ENCODE measurements at places on chromosomes 6 and 20.

DNA sequence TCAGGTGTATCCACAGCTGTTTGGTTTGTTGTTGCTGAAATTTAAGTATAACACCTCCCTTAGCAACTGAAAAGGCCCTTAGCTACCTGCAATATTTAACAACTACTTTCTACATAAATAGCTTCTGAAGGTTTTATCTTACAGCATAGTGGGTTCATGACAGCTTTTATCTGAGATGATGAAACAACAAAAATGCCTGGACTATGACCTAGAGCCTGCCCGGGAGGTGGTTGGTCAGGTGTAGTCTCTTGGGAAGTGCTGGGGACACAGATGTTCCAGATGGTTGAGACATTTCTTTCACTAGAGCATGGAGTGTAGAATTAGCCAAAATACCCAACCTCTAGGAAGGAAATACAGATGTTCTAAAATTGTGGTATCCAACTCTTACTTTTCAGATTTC is 705.4 kb downstream of the MAFB start:
- no peak for DNase-seq

- no peak for DNase-seq
Measured at GRCh38 chr6:161906571-161906970, 632.7 kb upstream of the AGPAT4 start.

DNA sequence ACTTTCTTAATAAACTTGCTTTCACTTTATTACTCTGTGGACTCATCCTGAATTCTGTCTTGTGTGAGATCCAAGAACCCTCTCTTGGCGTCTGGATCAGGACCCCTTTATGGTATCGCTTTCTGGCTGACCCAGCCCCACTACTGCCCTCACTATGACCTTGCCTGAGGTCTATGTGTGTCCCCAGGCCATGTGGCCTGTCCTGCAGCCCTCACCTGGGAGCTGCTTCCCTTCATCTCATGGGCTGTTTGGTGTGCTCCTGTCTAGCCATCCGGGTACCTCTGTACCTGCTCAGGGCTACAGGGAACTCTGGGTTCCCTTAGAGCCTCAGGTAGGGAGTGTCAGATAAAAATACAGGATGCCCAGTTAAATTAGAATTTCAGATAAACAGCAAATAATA is 94.5 kb downstream of the SCP2D1 start:
- DNase-seq: no peak

- DNase-seq: no peak
Measured at GRCh38 chr20:4916971-4917881, 84.1 kb downstream of the SLC23A2 start.

GRCh38 chr6:119379809-119380208 is 30.2 kb upstream of the MAN1A1 start:
- DNase-seq: no peak

- DNase-seq: no peak
Measured at GRCh38 chr6:38782616-38783015, 67.5 kb downstream of the DNAH8 start.

DNA sequence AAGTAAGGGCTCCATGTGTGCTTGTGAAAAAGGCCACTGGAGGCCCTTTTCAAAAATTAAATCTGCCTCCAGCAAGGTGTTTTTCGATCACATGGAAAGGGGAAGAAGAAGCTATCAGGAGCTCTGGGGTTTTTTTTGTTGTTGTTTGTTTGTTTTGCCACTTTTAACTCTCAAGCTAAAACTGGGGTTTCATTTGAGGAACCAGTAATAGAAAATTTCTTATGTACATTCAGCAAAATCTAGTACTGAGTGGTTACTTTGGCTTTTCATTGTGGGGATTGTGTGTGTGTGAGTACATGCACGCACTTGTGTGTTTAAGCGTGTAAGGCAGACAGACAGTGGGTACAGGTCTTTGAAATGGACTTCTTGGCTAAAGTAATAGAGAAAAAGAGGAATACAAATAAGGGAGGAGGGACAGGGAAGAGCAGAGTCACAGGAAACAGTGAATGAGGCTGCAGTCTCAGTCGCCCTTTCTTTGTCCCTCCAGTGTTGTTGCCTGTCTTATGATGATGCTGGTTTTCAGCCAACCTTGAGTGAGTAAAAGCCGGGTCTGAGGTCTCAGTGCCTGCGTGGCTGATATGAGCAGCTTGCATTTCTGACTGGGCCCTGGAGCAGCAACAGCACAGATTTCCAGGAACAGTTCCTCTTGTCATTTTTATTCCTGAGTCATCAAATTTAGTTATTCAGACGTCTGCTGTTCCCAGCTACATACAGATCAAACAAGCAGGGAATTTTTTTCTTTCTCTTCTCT is 26.2 kb downstream of the SLC16A10 start:
- DNase-seq: no peak

DNA sequence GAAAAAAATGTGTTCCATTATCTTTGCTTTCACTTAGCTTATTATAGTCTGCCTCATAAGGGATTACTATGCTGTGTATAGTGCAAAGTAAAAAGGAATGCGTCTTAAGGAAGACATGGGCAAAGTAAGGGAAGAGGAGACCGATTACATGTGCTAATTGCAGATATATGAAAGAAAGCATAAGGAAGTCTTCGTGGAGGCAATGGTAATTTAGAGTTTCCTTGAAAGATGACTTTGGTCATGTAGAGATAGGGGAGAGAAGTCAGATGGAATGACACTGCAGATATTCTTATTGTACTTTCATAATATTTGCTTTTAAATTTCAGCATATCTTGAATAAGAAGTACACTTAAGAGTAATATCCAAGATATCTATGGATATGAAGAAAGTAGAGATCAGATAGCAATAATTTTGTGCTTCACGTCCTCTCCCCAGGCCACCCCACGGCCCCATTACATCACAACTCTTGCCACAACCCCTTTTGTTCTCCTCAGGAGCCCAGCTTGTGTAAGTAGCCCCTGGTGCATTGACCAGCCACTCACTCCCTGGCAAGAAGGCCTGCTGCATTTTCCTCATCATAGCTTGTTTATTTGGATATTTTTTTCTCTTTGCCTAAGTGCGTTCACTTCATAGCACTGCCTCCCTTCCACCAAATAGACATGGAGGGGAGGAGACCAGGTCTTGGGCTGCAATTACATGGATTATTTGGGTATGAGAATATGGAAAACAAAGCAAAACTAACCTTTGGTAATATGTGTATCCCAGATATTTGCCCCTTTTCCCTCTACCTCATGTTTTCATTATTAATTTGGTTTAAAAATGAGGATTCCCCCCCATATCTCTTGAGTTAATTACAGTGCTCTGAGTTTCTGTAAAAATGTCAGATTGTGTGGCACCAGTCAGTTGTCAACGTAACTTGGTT is 30.7 kb upstream of the COL10A1 start:
- DNase-seq: no peak

DNA sequence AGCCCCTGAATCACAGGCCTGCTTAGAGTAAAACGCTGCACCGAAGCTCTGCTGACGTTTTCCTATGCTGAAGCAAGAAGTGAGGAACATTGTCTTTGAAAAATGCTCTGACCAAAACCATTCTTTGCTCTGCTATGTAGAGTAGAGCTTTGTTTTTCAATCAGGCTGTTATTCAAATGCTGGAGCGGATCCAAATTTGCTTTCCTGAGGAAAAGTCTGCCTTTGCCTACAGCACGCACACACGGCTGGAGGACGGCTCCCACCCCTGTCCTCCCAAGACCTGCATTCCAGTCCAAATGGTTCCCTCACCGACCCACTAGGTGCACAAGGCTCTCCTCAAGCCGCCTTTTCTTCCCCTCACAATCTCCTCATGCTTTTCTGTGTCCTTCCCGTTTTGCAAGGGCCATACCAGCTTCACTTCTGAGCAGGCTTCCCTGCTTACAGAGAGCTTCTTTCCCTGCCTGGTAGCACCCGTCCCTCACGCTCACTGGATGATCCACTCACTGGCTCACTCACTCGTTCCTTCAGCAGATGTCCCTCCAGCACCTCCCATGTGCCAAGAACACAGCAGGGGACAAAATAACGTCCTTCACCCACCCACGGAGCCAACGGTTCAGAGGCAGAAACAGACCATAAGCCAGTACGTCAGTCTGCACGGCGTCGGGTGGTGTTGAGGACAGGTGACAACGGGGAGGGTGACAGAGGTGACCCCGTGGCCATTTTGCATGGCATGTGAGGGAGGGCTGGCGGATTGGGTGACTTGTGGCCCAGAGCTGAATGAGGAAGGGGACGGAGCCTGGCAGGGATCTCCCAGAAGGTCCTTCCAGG is 137.9 kb upstream of the NEDD9 start:
- no peak for DNase-seq

DNA sequence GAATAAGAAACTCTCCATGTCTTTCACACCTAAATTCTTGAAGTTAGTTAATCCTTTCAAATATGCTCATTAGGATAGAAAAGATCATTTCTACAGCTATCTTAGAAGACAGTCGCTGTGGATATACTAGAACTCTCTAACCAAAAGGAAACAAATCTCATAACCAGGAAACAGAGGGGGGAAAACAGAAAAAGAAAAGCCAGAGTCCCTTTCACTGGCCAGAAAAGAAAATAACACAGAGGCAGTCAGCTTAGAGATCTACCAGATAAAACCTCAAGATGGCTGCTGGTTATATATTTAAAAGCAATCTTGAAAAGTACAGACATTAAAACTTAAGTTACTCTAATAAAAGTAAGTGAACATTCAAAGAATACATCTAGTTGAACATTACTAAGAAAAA is 19.6 kb downstream of the NUP153 start:
- DNase-seq: no peak

DNA sequence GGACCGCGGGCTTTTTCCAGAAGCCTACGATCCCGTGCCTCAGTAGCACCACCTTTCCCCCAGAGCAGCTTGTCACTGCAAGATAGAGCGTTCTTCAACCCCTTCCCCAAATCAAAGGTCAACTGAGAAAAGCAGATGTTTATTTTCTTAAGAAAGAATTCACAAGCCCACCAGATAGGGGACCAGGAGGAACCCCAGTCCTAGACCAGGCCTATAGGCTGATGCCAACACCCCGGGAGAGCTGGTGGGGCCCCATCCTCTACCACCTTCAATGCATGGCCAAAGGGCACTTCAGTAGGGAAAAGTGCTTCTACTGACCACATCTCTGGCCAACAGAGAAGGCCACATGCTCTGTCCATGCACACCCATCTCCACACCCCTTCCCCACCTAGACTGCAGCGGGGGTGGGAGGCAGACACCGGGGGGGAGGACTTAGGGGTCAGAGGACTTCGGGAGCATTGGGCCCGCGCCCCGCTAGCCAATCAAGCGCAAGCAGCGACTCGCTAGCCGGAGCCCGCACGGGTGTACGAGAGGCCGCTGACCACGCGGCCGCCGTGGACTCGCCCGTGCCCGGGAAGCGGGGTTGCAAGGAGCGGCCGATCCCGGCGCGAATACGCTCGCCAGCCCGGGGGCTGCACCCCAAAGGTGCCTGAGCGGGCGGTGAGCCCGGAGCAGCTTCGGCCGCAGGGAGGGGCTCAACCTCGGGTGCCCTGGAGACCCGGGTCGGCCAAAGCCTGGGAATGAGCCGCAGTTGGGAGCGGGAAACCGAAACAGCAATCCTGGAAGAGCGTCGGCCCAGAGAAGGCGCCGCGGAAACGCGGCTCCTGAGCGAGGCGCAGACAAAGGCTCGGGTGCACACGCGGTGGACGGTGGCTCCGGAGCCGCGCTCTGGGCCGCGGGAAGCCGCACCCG is 2.8 kb downstream of the PDE10A start:
- no peak for DNase-seq

GRCh38 chr6:126447367-126447766 is 107.5 kb downstream of the CENPW start:
- DNase-seq: no peak

GRCh38 chr6:16166871-16167608 is 38.2 kb downstream of the MYLIP start:
- DNase-seq: no peak

DNA sequence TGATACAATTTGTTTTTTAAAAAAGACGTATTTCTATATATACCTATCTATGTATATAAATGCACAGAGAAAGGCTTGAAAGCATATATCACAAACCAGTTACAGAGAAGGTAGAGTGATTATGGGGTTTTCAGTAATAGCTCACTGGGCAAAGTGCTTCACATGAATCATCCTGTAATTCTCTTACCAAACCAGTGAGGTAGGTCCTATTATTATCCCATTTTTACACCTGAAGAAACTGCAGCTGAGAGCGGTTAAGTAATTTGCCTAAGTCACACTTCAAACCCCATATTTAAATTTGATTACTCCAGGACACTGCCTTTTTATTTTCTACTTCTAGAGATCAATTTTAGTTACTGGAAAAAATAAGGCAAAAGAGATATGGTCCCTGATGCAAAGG is 4.4 kb downstream of the GSS start:
- no peak for DNase-seq

All from CD8-positive, alpha-beta T cell (primary cell).